Spleen (tissue), 13 donors: ENCODE measurements at places on chromosomes 12 and 14. TPM values are rescaled to one million over a fixed set of nuclear protein-coding genes. Genes with fewer than 3 reads are reported as not detected.

DNA sequence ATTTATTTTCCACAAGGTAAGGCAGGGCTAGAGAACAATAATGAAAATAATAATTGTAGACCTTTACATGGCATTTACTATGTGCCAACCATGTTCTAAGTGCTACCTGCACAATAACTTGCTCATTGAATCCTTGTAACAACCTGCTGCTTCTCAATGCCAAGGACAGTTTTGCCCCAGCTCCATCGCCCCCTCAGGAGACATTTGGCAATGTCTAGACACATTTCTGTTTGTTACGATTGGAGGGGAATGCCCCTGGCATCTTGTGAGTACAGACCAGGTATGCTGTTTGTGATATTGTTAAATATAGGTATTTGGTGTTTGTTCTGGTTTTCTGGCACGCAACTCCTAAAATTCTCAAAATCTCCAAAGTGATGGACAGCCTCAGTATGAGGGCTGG lies 8.1 kb upstream of the ATXN2 start:
- peak; percentile 11 for DNase-seq

- DNase-seq: no peak
Measured at GRCh38 chr12:96981911-96982310, 74.9 kb downstream of the NEDD1 start.

- DNase-seq: no peak
Measured at GRCh38 chr12:49332891-49333371, 4.1 kb downstream of the C1QL4 start.

GRCh38 chr14:92633724-92634123 lies 114.7 kb downstream of the LGMN start:
- DNase-seq: no peak

DNA sequence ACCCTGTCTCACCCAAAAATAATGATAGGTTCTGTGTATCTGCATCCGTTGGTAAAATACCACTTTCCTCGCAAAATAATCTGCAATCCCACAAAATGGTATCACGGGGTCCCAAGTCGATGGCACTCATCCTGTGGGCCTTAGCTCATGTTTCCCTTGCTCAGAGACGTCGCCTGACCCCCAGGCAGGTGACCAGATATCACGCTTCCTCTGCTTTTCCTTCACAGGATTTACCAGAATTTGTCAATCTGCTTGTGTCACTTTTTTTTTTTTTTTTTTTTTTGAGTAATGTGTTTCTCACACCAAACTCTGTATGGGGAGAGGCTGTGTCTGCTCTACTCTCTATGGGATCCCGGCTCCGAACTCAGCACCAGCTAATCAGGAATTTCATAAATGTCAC lies 162.7 kb downstream of the PRKCH start:
- no peak for DNase-seq

The ALDH1L2 gene
- total RNA-seq: 2.9 TPM

DNA sequence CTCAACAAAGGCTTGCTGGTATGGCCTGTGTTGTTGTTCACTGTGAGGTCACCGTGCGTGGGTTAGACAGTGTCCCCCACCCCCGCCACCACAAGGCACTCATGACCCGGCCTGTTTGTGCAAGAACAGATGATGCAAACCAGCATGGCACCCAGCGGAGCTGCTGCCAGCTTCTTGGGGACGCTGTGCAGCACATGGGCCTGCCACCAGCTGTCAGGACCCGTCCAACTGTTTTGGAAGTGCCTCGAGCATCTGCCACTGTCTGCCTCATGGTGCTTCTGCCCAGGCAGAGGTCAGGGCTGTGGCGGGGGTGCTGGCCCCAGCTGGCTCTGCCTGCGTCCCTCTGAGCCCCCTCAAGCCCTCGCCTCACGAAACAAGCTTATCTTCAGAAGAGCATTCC lies 1.5 kb downstream of the ASB2 start:
- DNase-seq: no peak

The LRRIQ1 gene
- total RNA-seq: 0.58 TPM

DNA sequence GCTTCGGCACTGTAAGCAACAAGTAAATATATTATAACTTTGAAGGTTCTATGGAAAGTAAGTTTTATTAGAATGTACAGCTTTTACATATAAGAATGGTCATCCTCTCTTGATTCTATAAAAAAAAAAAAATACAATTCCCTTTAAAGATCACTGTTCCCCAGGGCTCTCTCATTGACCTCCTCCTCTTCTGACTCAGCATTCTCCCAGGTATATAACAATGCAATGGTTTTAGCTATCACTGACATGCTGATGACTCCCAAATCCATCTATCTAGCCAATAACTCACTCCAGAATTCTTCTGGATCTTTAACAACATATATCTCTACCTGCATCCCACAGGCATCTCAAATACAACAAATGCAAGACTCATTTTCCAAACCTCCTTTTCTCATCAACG lies 62.7 kb downstream of the EEA1 start:
- no peak for DNase-seq

- DNase-seq: no peak
Measured at GRCh38 chr14:75254901-75255584, 23.6 kb upstream of the FOS start.

GRCh38 chr14:76473481-76474263 lies 97.7 kb downstream of the ESRRB start:
- DNase-seq: no peak

DNA sequence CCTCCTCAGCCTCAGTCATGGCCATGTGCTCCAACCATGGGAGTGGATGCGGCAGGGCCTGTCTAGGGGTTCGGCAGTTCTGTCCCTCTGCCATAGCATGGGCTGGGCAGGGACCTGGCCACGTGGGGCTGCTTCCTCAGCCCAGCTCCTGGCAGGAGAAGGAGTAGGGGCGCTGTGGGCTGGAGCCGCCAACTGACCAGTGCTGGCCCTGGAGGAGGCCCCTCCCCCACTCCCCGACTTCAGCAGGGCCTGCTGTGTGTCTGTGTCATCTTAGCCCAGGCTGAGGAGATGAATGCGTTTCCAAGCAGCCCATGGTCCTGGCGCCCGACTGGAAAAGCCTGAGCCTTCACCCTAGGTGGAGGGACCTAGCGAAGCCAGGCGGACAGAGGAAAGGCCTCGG lies 2.7 kb upstream of the PACS2 start:
- no peak for DNase-seq

The SSPN gene
- total RNA-seq: 11.8 TPM

- peak; percentile 69 for DNase-seq
Measured at GRCh38 chr12:56998981-56999380, 7.4 kb downstream of the ZBTB39 start.

DNA sequence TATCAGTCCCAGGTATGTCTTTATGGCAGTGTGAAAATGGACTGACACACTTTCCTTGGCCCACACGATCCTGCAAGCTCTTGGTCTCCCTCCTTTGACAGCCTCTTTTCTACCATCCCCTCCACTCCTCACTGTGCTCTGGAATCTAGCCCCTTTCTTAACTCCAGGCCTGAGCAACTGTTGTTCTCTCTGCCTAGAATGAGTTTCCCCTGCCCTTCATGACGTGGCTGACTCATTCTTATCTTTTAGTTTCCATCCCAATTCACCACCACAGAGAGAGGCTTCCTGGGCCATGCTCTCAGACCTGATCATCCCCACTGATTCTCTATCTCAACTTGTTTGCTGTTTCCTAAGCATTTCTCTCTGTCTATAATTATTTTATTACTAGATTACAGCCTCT lies 157.4 kb upstream of the HMGA2 start:
- DNase-seq: no peak

DNA sequence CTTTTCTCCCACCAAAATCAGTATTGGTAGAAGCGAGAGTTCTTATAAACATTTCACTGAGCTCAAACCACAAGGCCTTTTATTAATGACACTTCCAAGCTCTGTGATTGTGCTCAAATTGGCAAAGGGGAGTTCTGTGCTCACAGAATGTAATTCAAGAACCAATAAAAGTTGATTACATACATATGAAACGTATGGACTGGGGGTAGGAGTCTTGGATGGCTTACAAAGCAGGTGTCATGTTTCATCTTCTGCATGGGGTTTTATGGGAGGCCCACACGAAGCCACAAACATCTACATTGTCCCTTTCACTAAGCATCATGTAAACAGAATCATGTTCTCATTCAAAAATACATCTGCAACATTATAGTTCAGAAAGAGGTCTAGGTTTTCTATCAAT lies 828.3 kb downstream of the VRK1 start:
- DNase-seq: no peak

- no peak for DNase-seq
Measured at GRCh38 chr12:5063149-5063548, 19.5 kb downstream of the KCNA5 start.

The KRT82 gene
- total RNA-seq: not detected

DNA sequence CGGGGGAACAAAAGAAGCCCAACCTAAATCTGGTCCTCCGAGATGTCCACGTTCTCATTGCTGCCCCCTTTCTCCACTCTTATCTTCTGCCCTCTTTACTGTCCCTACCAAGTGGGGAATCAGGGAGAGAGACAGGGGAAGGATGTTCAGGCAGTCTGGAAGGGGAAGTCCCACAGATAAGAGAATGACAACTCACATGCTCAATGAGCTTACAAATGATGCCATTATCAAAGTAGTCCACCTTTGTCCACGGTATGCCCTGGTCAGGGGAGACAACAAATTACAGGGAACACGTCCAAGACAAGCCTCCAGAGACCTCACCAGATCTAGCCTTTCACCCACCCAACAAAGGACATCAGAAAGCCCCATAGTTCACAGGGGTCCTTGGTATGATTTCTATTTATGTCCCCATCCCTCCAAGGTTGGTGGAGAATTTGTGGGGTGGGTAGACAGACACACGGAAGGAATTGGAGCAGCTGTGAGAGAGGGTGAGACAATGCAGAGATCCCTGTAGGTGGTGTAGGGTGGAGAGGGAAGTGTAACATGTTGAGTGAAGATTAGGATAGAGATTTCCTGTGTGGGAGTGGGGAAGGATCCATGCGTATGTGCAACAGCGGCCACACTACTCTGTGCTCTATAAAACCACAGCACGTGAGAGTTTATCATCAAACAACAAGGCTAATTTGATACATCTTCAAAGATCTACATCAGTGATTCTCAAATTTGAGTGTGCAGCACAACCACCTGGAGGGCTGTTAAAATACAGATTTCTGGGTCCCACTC lies 10.7 kb downstream of the MYO1A start:
- no peak for DNase-seq

DNA sequence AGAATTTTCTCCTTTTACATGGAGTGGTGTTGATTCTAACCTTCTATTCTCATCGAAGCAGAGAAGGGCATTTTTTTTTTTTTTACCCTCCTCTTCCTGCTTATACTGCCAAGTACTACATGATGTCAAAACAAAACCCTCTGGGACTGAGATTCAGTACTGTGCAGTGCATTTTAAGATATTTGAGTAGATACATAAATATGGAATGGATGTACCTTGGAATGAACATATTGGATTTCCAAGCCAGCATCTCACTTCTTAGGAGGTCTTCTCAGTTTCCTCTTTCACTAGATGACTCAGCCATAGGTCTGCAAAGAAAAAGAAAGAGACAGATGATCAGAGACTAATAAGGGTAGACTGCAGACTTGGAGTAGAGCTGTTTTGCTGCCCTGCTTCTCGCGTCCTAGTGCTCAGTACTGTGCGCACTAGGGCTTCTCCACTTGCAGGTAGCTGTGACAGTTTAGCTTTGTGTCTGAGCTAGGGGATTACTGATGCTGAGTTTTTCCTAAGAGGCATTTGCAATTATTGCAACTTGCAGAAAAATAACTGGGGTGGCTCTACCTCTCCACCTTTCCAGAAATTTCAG lies 20.4 kb downstream of the TPH2 start:
- no peak for DNase-seq

DNA sequence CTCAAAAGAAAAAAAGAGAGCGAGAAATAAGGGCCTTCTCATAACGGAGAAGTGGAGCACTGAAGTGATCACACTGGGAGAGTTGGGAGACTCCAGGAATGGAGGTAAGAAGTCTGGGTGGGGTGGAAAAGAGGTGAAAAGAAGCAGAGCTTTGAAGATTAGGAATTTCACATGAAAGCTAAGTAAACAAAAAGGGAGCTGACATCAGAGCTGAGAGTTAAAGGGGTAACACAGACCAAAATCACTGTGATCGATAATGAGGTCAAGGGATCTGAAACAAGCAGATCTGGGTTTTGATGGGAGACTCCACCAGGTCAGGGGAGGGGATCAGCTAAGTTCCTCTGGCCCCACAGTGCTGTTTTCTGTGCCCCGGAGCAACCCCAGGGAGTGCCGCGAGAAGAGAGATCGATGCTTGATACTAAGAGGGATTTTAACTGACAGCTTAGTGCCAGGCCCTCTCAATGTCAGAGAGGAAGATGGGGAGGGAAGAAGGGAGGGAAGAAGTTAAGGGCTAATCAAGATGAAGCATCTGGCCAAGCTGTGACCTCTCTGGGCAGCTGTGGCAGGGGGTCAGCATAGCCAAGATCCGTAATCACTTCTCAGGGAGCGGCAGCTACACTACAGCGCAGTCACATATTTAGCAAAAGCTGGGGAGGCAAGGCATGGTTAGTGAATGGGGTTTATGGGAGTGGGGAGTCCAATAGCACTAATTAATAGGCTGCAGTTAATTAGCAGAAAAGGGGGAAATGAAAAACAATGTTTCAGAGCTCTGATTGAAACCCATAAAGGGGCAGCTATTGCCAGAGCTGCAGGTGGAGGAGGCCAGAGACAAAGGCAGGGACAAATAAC lies 8.0 kb downstream of the AQP6 start:
- DNase-seq: no peak

DNA sequence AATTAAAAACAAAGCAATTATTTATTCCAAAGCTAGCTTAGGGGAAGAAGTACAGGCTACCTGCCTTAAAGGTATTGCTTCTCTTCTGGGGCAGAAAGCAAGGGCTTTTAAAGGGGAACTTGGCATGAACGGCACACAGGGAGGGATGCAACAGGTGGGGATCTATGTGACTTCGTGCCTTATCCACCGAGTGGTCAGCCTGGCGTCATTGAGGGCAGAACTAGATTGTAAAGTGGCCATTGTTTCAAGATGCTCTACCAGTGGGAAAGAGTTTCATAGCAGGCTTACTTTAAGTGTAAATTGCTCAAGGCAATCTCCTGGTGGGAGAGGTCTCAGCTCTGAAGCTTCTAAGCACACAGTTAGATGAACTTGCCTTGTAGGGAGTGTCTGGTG lies 360.4 kb downstream of the ATP23 start:
- no peak for DNase-seq

DNA sequence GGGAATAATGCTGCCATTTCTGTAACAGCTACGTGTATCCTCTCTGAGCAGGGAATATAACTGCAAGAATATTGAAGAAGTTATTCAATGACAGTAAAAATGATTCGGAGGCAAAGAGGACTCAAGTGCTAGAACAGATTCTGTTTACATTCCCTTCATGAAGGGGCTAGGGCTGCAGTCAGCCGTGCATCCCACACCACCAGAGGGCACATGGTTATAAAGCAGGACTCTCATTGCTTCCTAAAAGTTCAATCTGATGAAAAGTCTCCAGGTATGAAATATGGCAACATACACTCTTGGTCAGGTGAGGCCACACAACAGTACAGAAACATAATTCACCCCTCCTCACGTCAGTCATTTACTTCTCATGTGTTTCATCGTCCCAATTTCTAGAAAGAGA lies 34.0 kb downstream of the TCHP start:
- DNase-seq: no peak
